ENCODE measurements at places on chromosomes 12 and 14. TPM values are rescaled to one million over a fixed set of nuclear protein-coding genes. Genes with fewer than 3 reads are reported as not detected.

The METTL25 gene
- 2.2 TPM for polyA plus RNA-seq

DNA sequence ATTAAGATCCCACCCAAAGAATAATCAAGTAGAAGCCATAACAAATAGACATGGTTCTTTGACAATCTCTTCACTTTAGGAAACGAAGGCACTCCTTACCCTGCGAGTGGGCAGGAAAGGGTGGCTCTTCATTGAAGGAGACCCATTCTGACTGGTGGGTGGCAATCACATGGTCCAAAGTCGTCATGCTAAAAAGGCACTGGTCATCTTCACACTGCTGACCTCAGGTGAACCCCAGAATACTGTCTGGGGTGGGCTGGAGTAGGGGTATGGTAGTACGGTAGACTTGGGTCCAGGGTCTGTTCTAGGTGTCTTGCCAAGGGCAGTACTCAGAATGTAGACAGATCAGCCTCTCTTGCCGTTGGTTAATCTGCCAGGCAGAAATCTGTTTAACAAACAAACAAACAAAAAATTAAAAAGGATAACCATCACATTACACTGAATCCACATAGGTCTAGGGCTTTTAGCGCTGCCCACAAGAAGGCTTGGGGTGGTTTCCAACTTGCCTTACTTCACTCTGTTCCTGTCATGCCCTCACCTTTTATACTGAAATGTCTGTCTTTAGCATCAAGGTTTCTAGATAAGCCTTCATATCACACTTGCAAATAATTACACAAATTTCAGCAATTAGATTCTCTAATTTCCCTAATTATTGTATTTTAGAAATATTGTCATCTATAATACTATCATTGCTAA is 1.8 kb downstream of the STON2 start:
- peaks cover 5% of the 10 kb centered on the region for H3K4me1 ChIP-seq
- H3K36me3 ChIP-seq = no peaks in the 10 kb centered on the region
- no peak for DNase-seq
- H3K4me3 ChIP-seq = no peak overlapping the region
- no peaks in the 10 kb centered on the region for H3K27me3 ChIP-seq
- no peak overlapping the region for H3K27ac ChIP-seq

DNA sequence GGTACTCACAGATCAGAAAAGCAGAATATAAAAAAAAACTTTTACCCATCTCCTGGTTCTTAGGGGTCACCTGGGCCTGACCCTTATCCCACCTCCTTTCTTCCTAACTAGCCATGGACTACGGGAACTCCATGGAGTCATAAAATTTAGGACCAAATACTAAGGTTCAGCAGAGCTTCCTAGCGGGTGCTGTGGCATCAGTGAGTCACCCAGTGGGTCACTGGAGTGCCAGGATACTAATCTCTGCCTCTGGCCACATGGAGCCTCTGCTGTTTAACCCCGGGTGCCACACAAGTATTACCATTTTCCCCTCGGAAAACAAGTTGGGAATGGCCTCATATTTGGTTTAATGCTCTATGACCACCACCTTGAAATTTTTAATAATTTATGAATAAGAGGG is 6.9 kb downstream of the ZBTB39 start:
- H3K36me3 ChIP-seq = peaks cover 68% of the 10 kb centered on the region
- no peaks in the 10 kb centered on the region for H3K27me3 ChIP-seq
- H3K27ac ChIP-seq = no peak overlapping the region
- no peak overlapping the region for H3K4me3 ChIP-seq
- H3K4me1 ChIP-seq = peaks cover 11% of the 10 kb centered on the region

The ARL6IP4 gene
- polyA plus RNA-seq = 325 TPM

GRCh38 chr12:3242199-3242863 is 165.2 kb downstream of the TSPAN9 start:
- H3K27me3 ChIP-seq = no peaks in the 10 kb centered on the region
- H3K4me1 ChIP-seq = peaks cover 10% of the 10 kb centered on the region
- peak; percentile 82 for DNase-seq
- no peak overlapping the region for H3K4me3 ChIP-seq

The CRIP2 gene
- polyA plus RNA-seq = 829 TPM

DNA sequence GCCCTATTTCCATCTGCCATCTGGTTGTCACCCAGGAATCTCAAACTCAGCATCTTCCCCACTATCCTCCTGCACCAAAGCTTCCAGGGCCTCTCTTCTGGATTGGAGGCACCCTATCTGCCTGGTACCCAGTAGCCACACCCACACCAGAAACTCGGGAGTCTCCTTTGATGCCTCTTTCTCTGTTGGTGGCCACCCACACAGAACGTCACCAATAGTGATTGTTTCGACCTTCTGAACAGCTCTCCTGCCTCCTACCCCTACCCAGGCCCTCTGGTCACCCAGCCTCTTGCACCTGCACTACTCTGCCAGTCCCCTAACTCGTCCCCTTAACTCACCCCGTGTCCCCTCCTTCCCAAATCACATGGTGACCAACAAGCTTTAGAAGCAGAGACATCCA is 95.0 kb downstream of the IRF2BPL start:
- H3K27ac ChIP-seq = no peak overlapping the region
- H3K36me3 ChIP-seq = no peaks in the 10 kb centered on the region
- H3K27me3 ChIP-seq = no peaks in the 10 kb centered on the region
- no peak for DNase-seq

GRCh38 chr12:62250671-62251608 is 9.3 kb upstream of the USP15 start:
- DNase-seq = no peak
- H3K27ac ChIP-seq = no peak overlapping the region
- H3K4me1 ChIP-seq = no peaks in the 10 kb centered on the region
- no peaks in the 10 kb centered on the region for H3K36me3 ChIP-seq
- H3K4me3 ChIP-seq = no peak overlapping the region

DNA sequence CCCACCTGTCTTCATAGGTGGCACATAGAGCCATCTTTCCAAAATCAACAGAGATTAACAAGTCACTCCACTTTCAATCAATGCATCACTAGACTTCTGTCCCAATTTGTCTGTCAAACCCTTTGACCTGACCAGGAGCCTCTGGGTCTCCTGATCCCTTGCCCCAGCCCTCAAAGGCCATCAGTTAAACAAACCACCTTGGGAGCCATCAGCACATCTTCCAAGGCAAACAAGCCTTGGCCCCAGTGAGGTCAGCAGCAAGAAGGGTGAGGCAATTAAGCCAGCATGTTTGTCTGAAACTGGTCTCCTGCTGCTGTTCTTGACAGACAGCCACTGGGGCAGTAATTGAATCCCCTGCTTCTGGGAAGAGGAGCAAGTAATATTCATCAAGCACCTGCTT is 742.8 kb upstream of the TBX3 start:
- H3K27me3 ChIP-seq = no peaks in the 10 kb centered on the region
- H3K4me3 ChIP-seq = no peak overlapping the region
- H3K27ac ChIP-seq = no peak overlapping the region
- no peaks in the 10 kb centered on the region for H3K4me1 ChIP-seq

DNA sequence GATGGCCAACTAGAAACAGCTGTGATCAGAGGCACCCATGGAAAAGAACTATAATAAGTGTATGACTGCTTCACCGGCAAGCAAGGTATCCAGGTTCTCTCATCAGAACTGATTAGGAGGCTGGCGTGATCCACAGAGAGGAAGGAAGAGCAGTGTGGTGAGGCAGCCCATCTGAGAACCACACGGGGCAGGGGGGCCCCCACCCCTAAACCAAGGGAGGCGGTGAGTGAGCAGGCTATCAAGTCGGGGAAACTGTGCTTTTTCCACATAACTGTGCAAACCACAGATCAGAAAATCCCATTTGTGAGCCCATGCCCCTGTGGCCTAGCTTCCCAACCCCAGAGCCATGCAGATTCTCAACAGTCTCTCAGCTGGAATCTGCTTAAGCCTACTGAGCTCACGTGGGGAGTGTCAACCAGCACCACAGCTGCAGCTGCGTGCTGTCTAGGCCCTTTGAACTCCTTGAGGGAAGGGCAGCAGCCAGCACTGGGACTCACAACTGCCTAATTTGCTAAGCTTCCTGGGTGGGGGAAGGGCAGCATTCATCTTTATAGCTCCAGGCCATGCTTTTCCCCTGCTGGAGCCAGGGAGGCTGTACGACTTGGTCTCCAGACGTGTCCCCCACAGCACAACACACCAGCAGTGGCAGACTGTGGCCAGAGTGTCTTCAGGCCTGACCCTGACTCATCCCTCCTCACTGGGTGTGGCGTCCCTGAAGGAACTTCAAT is 444.4 kb upstream of the ATP2B1 start:
- H3K4me3 ChIP-seq = no peak overlapping the region
- DNase-seq = no peak
- no peaks in the 10 kb centered on the region for H3K36me3 ChIP-seq
- no peaks in the 10 kb centered on the region for H3K4me1 ChIP-seq
- H3K27ac ChIP-seq = no peak overlapping the region
- no peaks in the 10 kb centered on the region for H3K27me3 ChIP-seq

GRCh38 chr12:113393749-113394148 is 9.9 kb downstream of the SDS start:
- peaks cover 20% of the 10 kb centered on the region for H3K36me3 ChIP-seq
- no peak overlapping the region for H3K4me3 ChIP-seq
- no peaks in the 10 kb centered on the region for H3K27me3 ChIP-seq
- H3K4me1 ChIP-seq = no peaks in the 10 kb centered on the region
- no peak overlapping the region for H3K27ac ChIP-seq

DNA sequence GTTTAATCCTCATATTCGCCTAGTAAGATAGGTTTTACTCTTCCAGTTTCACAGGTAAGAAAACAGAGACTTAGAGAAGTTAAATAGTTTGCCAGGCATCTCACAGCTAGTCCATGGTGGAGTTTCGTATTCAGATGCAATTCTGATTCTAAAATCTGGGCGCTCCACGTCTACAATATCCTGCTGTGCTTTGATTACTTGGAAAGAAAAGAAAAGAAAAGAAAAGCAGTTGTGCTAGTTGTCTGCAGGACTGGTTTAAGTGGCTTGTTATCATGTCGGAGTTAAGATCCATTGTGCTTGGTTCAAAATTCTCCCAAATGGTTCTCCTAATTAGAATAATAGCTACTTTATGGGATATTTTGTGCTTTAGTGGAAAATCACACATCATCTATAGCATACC is 18.6 kb downstream of the AKAP3 start:
- no peak overlapping the region for H3K4me3 ChIP-seq
- H3K4me1 ChIP-seq = no peaks in the 10 kb centered on the region
- H3K36me3 ChIP-seq = no peaks in the 10 kb centered on the region
- no peaks in the 10 kb centered on the region for H3K27me3 ChIP-seq
- no peak for DNase-seq

The POTEG gene
- not detected for polyA plus RNA-seq

DNA sequence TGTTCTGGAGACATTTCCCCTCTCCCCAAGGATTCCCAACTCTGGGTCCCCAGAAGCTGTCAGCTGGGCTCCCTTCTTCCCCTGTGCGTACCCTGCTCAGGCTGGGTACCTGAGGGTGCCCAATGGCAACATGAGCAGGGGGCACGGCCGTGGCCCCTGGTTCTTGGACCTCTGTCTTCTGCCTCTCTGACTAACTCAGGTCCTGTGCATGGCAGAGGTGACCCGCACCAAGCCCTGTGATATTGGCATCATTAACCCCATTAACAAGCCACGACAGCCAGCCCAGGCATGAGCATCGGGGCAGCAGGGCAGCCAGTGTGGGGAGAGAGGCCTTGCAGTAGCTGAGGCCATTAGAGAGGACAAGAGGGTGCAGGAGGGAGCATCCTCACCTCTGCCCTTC is 28.4 kb downstream of the RTL1 start:
- no peak overlapping the region for H3K27ac ChIP-seq
- H3K4me3 ChIP-seq = no peak overlapping the region
- no peaks in the 10 kb centered on the region for H3K36me3 ChIP-seq
- no peaks in the 10 kb centered on the region for H3K4me1 ChIP-seq
- DNase-seq = no peak

GRCh38 chr14:25875475-25875874 is 722.4 kb downstream of the NOVA1 start:
- H3K4me1 ChIP-seq = no peaks in the 10 kb centered on the region
- H3K27me3 ChIP-seq = no peaks in the 10 kb centered on the region
- no peak overlapping the region for H3K27ac ChIP-seq
- no peak overlapping the region for H3K4me3 ChIP-seq

DNA sequence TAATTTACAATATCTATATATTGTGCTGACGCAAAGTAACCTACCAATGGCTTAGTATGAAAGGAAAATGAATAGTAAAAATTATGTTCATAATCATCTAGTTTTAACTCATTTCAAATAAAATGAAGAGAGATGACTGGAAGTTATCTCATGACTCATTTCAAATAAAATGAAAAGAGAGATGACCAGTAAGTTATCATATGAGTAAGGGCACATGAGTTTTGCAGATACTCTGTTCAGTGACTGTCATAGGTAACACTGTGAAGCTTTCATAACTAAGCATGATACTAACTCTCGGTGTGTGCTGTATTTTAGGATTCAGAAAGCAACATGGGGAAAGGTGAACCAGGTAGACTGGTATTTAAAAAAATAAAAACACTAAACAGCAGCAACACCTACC is 364.5 kb upstream of the DIO2 start:
- no peaks in the 10 kb centered on the region for H3K36me3 ChIP-seq
- no peak overlapping the region for H3K4me3 ChIP-seq
- no peak for DNase-seq
- H3K27me3 ChIP-seq = no peaks in the 10 kb centered on the region
- H3K4me1 ChIP-seq = no peaks in the 10 kb centered on the region

- no peak overlapping the region for H3K4me3 ChIP-seq
- H3K4me1 ChIP-seq = peaks cover 9% of the 10 kb centered on the region
- no peaks in the 10 kb centered on the region for H3K36me3 ChIP-seq
- no peak for DNase-seq
- no peak overlapping the region for H3K27ac ChIP-seq
- peaks cover 35% of the 10 kb centered on the region for H3K27me3 ChIP-seq
These were observed 57.7 kb upstream of the DLK1 start for GRCh38 chr14:100669011-100669412.

The DDX23 gene
- polyA plus RNA-seq = 16.8 TPM

GRCh38 chr12:49342066-49342913 is 4.4 kb upstream of the DNAJC22 start:
- no peaks in the 10 kb centered on the region for H3K36me3 ChIP-seq
- H3K27ac ChIP-seq = no peak overlapping the region
- H3K27me3 ChIP-seq = peaks cover 69% of the 10 kb centered on the region

- H3K4me3 ChIP-seq = no peak overlapping the region
- H3K36me3 ChIP-seq = no peaks in the 10 kb centered on the region
- H3K27ac ChIP-seq = no peak overlapping the region
- no peak for DNase-seq
These were observed 1074.6 kb downstream of the FLRT2 start for GRCh38 chr14:86604561-86604960.

The HVCN1 gene
- 9.5 TPM for polyA plus RNA-seq

The SPIC gene
- not detected for polyA plus RNA-seq

DNA sequence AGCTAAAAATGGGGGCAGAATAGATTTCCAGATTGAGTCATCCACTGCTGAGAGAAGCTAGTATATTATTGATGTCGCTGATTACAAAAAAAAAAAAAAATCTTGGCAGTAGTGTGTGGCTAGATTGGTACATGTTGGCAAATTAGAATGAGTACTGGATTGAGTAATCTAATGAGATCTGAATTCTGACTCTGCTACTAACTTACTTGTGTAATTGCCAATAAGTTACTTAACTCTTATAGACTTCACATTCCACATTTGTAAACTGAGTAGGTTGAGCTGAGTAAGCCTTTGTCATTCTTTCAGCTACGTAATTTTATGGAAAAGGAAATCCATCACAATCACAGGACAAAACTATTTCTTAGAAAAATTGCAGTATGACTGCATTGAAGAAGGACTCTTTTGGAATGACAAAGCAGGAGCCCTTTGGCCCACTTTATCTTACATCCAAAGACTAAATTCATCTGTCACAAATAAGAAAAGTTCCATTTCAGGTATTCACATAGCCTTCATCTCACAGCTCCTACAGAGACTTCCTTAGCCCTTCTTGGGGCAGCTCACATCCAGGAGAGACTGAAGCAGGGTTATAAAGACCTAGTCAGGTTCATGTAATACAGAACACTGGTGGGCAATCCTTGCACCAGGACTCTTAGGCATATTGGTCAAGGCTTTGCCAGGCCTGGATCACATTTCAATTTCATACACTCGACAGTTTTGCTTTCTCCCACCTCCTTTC is 197.3 kb upstream of the CPNE8 start:
- no peak overlapping the region for H3K27ac ChIP-seq
- H3K4me3 ChIP-seq = no peak overlapping the region
- DNase-seq = no peak
- no peaks in the 10 kb centered on the region for H3K27me3 ChIP-seq

Measured in heart left ventricle (tissue), 16 donors.